ENCODE measurements at places on chromosomes 5 and 9.

GRCh38 chr9:78210841-78211301 lies 25.0 kb upstream of the CEP78 start:
- DNase-seq = no peak

DNA sequence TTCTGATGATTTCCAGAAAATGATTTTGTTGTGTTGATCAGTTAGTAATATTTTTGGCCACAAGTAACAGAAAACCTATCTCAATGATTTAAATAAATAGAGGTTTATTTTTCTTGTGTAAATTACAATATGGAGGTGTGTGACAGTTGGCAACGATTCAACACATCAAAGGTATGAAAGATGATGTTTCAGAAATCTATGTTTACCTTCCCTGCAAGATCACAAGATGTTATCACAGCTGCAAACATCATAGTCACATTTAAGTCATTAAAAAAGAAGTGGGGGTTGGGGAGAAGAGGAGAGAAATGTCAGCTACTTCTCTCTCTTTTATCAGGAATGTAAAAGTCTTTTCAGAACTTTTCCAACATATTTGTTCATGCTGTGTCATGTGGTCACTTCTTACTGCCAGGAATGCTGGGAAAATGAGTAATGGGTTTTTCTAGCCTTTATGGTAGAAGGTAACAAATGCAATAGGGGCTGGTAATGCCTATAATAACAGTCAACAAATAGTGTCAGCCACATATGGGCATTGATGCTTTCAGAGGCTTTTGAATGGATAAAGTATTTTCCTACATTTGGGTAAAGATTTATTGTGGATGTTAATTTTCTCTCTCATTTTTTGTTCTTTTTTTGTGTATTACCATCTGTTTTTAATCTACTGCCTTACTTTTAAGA lies 742.7 kb downstream of the TLE1 start:
- no peak for DNase-seq

DNA sequence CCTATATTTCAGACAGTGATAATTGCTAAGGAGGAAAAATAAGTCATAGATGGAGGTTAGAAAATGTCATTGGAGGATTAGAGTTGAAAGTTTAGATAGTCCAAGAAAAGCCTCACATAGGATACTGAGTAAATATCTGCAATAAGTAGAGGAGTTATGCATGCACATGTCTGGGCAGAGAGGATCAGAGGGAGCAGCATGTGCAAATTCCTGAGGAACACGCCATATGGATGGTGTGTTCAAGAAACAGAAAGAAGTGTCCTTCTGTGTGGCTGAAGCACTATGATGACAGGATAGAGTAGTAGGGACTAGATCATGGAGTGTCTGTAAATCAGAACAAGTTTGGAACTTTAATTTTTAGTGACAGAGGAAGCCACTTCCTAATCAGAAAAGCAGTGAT lies 52.2 kb downstream of the SGCD start:
- DNase-seq = no peak

DNA sequence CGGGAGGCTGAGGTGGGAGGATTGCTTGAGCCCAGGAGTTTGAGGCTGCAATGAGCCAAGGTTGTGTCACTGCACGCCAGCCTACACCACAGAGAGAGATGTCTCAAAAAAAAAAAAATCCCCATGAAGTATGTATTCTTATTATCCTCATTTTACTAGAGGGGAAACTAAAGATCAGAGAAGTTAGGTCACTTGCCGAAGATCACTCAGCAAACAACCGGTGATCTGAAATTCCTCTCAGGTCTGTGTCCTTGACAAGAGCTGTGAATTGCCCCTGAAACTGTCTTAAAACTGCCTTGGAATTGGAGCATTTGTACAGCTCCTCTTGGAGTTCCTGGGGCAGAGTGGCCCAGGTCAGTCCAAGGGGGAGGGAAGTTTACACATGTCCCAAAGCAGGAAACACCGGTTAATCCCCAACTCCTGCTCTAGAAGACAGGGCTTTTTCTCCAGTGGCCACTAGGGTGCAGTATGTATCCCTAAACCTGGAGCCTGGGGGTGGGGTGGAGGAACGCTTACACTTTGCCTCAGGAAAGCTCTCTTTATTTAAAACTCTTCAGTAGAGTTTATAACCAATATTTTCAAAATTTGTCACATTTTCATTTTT lies 27.6 kb downstream of the AQP7 start:
- DNase-seq = peak; percentile 87

DNA sequence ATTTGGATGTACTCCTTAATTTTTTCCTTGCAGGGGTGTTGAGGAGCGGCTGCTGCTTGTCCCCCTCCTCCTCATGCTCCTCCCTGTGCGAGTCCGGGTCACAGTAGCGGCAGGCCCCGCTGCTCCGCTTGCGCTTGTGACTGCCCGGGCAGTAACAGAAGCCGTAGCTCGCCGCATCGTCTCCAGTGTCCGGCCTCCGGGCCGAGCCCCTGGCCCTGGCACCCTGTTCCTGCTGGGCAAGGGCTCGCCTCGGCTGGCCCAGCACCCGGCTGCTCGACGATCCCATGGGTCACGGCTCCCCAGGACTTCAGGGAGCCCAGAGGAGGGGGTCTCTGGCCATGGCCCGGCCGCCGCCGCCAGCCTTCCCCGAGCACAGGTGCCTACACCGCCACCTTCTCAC lies at the start of gene GMCL2:
GMCL2 (minus strand) TSS at position 358 of the 400 bp plus-strand sequence; CDS start at position 286, 72 bp downstream.
- DNase-seq = no peak

DNA sequence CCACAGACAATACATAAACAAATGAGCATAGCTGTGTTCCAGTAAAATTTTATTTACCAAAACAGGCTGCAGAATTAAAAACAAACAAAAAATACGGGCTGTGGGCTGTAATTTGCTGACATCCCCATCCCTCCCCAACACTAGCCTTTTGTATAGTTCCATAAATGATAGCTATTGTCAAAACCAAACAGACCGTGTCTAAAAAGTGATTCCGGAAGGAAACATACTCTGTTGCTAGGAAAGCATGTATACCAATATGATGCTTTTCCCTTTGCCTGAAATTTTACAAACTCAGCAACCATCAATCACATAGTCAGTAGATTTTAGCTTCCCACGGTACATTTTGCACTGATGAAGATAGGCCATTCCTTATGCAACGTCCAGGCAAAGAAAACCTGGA lies 80.0 kb downstream of the TMEM215 start:
- no peak for DNase-seq

- no peak for DNase-seq
These were observed 38.9 kb upstream of the DAB2IP start for GRCh38 chr9:121612511-121612998.

DNA sequence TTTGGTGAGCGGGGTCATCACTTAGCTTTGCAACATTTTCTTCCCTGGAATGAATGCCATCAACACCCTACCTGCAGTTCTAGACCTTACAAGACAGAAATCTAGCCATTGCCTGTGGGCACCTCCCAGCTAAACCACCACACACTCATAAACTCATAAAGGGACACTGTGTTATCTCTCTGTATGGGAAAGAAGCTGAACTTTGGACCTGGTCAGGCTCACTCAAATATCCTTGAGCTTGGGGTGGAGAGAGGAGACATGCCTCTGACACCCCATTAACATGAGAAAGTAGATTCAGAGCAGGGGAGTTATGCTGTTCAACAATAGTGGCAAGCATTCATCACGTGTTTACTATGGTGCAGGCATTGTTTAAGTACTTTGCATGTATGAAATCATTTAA lies 205.6 kb downstream of the ZNF462 start:
- DNase-seq = no peak

- DNase-seq = peak; percentile 90
These were observed 67.4 kb upstream of the ZNF618 start for GRCh38 chr9:113808391-113809358.

GRCh38 chr5:179377421-179378115 lies 32.3 kb upstream of the ADAMTS2 start:
- DNase-seq = no peak

- no peak for DNase-seq
These were observed 261.6 kb downstream of the MAN2A1 start for GRCh38 chr5:109951348-109951747.

GRCh38 chr5:128202320-128202719 lies 118.8 kb downstream of the SLC12A2 start:
- DNase-seq = peak; percentile 16

GRCh38 chr9:90815183-90815943 lies 13.7 kb downstream of the SYK start:
- DNase-seq = no peak

- DNase-seq = no peak
These were observed 30.9 kb upstream of the SLC9A3 start for GRCh38 chr5:555058-555623.

DNA sequence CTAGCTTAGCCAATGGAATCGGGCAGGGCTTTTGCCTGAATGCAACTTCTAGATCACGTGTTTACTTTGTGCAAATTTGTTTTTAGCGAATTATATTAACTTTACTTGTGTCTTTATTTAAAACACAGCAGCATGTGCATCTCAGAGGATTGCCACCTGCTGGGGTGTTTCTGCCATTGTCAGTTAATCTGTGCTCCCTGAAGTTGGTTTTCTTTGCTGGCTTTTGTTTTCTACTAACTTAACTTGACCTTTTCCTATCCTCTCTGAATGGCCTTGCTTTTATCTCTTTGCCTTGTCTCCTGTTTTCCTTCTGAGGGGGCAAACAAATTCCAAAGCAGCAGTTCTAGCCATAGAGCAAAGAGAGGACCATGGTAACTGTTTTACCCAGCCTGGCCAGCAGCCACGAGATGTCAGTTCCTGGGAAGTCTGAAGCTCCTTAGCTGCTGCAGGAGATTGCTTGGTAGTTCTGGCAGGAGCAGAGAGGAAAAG lies 67.6 kb downstream of the ARHGEF28 start:
- peak; percentile 67 for DNase-seq

- peak; percentile 47 for DNase-seq
These were observed 667 bp downstream of the FBXO10 start for GRCh38 chr9:37575511-37575914.

- no peak for DNase-seq
These were observed 65.7 kb downstream of the PCDH1 start for GRCh38 chr5:141812512-141812911.

DNA sequence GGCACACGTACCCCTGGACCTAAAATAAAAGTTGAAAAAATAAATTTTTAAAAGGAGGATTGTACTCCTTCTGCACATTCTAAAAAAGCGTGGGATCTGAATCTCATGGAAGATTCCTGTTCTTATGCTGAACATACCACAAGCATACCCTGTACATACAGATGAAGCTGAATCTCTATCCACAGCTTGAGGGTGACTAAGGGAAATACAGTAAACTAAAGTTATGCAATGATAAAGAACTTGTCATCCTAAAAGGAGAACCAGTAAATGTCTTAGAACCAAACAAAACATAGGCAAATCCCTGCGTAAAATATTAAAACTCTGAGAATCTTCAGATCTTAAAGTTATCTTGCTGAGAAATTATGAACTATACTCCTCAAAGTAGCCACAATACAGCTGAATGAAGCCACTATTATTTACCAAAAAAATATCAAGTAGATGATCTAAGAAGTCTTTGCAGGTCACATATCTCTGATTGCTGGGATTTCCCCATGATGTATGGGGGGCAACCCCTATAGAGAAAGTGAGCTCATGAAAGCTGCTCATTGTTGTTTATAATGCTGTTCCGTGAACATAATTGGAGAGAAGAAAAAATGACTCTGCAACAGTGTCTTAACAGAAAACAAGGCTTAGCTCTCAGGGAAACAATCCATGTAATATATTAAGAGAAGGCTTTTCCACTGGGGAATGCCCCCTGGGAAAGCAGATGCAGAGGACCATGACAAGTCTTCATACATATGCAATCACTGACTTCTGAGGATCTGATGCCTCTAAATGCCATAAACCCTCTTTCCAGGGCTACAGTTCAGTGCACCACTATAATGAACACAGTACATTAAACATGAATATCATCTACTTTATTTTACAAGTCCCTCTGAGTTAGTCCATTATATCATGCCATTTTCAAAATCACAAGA lies 210.1 kb downstream of the EPB41L4A start:
- peak; percentile 10 for DNase-seq

- peak; percentile 68 for DNase-seq
These were observed 44.3 kb downstream of the GARNL3 start for GRCh38 chr9:127308652-127309434.

GRCh38 chr9:90948156-90948555 lies 146.5 kb downstream of the SYK start:
- no peak for DNase-seq

DNA sequence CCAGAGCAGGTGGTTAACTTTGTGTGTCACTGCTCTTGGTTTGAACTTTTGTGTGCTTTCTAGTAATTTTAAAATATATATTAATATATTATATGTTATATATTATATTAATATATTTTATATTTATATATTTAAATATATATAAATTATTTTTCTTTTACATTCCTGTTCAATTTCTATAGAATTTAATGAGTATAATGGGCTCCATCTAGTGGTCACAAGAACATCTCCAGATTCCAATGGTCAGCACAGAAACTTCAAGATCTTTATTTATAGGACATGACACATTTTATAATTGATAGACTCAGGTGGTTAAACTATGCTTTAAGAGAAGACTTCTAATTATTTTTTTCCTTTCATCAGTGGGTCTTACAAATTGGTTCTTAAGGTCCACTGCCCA lies 39.1 kb downstream of the COL23A1 start:
- peak; percentile 57 for DNase-seq

GRCh38 chr5:157273131-157273556 lies 7.2 kb downstream of the CYFIP2 start:
- DNase-seq = no peak

DNA sequence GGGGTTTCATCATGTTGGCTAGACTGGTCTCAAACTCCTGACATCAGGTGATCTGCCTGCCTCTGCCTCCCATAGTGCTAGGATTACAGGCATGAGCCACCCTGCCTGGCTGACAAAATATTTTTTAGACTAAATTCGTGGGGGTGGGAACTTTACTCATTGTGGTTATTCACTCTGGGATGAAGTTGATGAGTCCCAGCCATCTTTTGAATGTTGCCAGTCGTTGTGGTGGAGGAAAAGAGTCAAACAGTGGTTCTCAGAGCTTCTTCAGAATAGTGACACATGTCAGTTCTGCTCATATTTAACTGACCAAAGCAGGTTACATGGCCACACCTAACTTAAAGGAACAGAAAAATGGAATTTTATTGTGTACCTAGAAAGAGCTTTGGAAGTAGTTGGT lies 6.9 kb downstream of the SREK1 start:
- DNase-seq = peak; percentile 36

DNA sequence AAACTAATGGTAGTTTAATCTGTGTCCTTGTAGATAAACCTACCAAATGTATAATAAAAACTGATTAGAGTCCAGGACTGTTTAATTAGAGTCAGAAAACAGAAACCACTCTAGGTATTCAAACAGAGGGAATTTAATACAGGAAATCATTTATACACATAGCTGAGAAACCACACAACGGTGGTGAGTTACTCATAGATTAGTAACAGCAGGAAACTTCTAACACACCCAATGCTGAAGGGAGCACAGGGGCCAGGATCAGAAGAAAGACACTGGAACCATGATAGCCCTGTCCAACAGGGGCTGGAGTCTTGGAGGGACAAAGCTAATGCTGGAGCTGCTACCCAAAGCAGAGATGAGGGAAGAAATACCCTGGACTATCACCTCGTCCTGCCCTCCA lies 321.0 kb downstream of the ACTL7B start:
- DNase-seq = peak; percentile 87

GRCh38 chr5:170482511-170482910 lies 21.3 kb upstream of the KCNIP1 start:
- DNase-seq = no peak
